ENCODE measurements at places on chromosomes 6 and 20.

GRCh38 chr6:83183082-83183828, 9.8 kb downstream of the PGM3 start:
- DNase-seq = no peak

DNA sequence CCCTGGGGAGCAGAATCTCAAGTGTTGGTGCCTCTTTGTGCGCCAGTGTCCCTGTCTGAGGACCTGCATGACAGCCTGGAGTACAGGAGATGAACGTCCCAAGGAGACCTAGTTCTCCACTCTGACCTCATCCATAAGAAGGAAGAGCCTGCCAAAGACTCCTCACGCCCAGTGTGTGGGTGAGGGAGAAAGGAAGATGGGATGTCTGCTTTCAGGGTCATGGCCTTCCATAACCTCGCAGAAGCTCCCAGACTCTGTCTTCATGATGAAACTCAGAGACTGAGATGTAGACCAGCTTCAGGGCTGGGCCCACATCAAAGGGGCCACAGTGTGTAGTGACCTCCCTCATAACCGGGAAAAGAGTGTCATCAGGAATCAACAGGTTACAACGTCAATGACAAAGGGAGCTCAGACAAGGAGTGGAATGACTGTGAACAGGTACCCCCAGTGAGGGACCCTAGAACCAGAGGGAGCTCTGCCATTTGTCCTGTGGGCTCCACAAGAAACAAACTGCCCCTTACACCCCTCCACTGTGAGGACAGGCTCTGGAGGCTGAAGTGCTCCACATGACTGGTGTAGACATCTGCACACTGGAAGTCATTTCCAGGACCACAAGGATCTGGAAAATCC, 8.1 kb downstream of the HLA-DQB1 start:
- no peak for DNase-seq

DNA sequence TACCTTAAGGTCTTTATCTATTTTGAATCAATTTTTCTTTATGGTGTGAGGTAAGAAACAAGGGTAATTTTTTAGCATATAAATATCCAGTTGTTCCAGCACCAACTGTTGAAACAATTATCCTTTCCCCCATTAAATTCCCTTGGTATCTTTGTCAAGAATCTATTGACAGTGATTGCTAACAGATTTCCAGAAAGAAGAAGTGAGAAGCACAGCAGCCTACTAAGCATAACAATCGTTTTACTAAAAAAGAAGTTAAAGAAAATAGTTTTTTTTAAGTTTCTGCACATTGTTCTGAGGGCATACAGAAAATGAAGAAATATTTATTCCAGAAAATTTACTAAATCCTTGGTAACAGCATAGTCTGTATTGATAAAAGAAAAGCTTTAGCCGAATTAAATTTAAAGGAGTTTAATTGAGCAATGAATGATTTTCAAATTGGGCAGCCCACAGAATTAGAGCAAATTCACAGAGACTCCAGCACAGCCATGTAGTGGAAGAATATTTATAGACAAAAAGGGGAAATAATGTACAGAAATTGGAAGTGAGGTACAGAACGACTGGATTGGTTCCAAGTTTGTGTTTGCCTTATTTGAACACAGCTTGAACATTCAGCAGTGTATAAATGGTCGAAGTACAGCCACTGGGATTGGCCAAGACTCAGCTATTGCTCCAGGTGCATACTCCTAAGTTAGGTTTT, 97.9 kb upstream of the UST start:
- no peak for DNase-seq

GRCh38 chr6:11769811-11770545, 8.6 kb downstream of the ADTRP start:
- no peak for DNase-seq

DNA sequence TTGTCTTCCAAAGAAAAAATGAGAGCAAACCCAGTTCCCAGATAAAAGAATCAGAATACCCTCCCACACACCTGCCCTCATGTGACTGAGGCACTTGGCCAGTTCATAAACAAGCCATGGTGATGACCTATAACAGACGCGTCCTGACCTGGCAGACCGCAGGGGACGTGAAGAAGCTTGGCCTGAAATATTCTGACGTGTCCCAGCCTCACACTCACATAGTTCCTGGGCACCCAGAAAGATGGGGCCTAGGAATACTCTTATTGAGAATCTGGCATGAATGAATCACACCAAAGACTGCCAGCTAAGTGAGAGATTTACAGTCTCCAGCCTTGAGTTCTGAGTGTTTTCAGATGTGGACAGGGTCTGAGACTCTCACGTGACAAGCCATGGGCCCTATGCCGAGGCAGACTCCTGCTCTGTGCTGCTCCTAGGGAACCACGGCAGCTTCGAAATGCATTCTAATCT, 17.2 kb upstream of the MAP3K4 start:
- no peak for DNase-seq

DNA sequence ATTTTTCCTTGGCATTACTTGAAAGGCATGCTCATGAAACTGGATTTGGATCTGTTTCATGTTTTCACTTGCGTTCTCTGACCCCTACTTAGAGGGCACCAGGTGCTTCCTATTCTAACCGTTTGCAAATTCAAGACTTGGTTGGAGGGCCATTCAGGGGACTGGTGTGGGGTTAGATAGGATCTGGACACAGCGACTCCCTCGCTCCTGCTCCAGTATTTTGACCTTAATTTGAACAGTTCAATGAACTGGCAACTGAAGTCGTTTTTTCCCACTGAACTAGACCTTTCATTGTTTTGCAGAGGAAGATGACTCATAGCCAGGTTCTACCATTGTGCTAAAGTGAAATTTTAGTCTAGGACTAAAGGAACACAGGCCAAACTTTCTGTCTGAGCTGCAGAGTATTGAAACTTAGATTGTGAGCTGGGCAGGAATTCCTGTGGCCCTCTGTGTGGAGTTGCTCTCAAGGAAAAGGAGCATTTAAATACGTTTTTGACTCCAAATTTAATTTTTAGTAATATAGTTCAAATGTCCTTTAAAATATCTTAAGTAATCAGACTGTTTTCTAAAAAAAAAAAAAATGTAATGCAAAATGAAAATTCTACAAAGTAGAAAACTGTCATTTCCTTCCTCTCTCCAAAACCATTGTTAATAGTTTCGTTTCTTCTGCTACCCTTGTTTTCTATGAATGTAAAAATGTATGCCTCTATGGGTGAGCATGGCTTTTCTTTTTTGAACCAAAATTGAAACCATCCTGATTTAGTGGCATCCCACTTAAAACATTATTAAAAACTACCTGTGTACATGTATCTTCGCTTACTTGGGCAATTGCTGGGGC, 64.8 kb downstream of the UTRN start:
- no peak for DNase-seq

- no peak for DNase-seq
These were observed 154.6 kb downstream of the PDE10A start for GRCh38 chr6:165508321-165508869.

GRCh38 chr20:58675641-58676040, 17.0 kb upstream of the NPEPL1 start:
- DNase-seq = no peak

DNA sequence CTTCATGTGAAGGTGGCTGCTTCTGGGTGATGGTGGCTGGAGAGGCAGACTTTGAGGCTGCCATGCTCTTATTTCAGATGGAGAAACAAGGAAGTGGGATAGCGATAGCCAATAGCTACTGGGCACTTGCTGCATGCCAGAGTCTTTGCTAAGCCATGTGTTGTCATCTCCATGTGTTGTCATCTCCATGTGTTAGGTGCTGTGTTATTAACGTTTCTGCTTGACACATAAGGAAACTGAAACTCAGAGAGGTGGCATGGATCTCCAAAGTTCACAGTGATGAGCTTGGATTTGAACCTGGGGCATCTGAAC, 16.9 kb downstream of the KIAA1755 start:
- DNase-seq = no peak

- no peak for DNase-seq
These were observed 111.9 kb downstream of the JARID2 start for GRCh38 chr6:15357782-15358181.

DNA sequence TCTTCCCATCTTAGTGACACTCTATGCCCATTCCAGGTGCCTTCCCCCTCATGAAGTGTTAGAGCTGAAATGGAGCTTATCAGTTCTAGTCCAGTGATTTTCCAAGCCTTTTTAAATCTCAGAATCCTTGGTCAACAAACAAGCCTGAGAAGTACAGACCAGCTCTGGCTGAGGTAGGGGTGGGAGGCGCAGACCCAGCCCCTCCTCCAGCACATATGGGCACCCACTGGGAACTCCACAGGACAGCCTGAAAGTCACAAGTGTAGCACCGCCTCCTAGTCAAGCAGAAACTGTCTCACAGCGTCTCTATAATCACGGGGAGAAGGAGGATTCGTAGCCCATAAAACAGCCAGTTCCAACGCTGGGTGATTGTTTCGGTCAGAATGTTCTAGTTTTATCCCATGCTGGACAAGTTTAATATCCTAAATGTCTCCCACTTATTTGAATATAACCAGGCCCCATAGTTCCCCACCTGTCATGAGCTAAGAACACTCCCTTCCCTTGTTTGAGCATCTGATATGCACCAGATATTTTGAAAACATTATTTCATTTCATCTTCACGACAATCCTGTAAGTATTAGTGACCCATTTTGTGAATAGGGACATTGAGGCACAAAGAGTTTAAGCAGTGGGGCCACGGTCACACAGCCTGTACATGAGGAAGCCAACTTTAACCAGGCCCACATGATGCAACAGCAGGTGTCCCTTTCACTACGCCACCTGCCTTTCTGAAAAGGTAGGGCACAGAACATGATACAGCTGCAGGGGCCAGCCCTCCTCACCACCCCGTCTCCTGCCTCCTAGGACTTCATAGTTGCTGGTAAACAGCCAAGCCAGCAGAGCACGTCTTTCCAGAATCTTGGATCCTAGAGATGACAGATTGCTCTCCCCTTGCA, 40.1 kb downstream of the TRAF3IP2 start:
- no peak for DNase-seq

DNA sequence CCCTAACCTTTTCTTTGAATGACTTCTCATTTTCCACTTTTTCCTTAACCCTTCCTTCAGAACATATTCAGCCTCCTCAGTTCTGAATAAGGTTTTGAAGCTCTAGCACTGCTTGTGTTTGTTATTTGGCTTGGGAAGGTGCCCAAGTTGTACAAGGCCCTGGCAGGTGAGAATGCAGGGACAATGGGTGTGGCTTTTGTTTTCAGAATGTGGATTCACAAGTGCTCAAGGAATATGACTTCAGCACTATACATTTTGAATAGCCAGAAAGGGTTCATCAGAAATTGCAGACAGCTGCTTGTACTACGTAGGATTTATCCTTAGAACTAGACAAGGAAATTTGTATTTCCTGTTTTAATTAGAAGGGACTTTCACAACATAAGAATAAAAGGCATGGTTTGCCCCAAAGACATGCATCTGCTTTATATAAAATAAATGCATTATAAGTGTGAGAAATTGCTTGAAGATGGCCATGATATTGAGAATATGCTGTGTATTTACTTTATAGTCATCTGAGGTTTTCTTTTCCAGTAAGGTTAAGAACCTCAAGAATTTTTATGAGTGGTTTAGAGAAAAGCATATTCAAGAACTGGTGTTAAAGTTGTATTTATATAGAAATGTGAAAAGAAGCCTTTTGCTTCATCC, 29.3 kb upstream of the PRDM1 start:
- no peak for DNase-seq

DNA sequence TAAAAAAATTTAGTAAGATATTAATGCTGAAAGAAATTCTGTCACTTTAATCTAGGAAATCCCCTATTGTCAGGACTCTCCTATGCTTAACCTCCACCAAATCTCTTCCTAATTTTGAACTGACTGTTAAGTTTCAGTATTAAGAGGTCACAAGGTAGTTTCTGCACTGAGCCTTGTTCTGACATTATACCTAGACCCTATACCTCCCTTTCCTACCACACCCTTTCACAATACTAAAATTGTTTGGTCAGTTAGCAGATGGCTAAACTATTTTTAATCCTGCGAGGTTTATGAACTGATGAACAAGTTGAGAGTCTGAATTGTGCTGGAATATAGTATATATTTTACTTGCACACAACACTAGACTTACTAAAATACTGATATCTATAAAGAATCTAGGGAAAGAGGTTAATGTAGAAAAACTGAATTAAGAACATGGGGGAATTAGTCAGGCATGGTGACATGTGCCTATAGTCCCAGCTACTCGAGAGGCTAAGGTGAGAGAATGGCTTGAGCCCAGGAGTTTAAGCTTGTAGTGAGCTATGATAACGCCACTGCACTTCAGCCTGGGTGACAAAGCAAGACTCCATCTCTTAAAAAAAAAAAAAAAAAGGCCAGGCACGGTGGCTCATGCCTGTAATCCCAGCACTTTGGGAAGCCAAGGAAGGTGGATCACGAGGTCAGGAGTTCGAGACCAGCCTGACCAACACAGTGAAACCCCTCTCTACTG, 51.5 kb downstream of the HBS1L start:
- DNase-seq = no peak

GRCh38 chr6:159045801-159046200, 1.0 kb upstream of the TAGAP start:
- DNase-seq = no peak

DNA sequence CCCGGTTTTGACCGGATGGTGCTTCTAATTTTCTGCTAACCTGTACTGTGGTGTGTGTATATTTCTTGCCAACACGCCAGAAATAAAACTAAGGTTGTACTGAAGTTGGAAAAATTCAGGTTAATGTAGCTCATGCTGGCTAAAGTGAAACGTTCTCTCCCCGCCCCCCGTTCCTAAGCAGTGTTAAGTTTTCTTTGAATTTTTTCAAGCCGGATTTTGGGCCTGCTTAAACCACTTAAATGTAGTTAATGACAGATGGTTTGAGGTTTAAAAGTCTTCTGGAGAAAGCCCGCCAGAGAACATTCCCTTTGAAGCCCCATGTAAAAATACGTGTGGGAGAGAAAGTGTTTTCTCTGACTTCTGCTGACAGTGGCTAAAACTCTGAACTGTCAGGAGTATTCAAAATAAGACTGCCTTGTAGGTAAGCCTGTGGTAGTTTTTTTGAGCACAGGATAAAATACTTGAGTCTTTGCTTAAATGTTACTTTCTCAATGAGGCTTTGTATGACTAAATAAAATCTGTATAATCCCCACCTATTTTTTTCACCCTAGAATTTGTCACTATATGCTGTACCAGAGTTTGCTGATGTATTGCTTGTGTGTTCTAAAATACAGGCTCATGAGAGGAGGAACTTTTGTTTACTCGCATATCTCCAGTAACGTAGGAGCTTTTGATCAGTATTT, 101.3 kb downstream of the OR2B2 start:
- no peak for DNase-seq

DNA sequence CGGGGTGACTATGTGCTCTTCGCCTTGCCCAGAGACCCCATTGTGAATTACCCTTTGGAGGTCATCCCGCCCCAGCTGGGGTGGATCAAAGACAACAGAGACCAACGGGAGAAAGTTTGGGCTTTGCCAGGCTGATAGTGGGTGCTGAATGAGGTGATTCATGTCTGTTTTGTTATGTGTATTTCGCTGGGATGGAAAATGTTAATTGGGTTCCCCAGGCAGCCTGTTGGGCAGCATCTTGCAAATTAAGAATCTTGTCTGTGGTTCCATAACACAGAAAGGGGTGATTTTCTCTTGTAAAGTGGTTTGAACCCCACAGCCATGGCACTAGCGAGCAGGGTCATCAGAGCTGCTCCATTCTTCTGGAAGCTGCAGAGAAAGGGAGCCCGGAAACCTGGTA, 63.1 kb upstream of the UNC93A start:
- DNase-seq = no peak
